ENCODE measurements at places on chromosomes 2 and 18.

- DNase-seq, result no peak
Measured at GRCh38 chr18:13308369-13308768, 89.8 kb downstream of the LDLRAD4 start.

DNA sequence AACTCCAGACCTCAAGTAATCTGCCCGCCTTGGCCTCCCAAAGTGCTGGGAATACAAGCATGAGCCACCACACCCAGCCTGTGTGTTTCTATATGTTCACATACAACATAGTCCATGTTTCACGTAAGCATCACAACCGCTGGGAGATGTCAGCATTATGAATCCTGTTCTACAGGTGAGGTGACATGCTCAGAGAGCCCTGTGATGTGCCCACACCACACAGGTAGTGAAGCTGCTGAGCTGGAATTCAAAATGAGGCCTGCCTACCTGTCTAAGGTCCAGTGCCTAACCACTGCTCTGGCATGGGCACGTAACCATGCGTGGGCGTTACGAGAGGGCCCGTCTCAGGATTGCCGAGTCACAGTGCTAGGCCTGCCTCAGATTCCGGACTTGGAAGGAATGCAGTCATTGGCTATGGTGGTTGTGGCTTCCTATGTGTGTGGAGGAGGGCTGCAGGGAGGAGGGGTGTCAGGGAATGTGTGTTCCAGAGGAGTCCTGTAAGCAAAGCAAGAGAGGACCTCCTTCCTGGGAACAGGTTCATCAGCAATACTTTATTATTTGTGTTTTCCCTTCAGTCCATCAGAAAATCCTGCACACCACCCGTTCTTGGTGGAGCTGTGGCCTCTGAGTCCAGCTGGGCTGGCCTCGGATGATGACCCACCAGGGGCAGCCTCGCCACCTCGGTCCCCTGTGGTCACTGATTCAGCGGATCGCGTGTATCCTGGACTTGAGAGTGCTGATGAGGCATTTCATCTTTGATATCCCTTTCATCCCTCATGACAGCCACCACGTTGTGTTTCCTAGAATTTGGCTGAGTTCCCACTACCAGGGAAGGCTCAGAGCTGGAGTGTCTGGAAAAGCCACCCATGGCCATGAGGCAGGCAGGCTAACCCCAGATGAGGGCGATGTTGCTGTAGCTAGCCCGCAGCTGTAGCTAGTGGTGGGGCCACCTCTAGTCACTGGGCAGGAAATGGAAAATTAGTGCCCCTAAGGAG, 31.1 kb downstream of the HK2 start:
- DNase-seq, result no peak

DNA sequence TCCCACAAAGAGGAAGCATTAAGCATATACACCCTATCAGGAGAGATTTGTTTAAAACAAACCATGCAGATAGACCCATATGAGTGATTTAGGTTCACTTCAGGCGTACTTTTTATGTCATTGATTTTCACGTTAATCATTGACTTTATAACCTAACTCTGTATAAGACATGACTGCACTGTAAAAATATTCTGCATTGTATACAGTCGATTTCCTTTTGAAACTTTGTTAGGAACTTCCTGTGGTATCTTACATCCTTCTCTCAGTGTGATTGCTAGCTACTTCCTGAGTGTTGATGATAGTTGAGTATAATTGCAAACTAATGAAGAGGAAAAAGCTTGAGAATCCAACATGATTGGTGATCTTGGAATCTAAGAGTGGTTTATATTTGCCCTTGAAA, 69.4 kb downstream of the XIRP2 start:
- DNase-seq, result no peak

- DNase-seq, result no peak
Measured at GRCh38 chr2:42905341-42906110, 113.1 kb upstream of the HAAO start.

GRCh38 chr2:212381428-212382102, 157.0 kb downstream of the ERBB4 start:
- no peak for DNase-seq

DNA sequence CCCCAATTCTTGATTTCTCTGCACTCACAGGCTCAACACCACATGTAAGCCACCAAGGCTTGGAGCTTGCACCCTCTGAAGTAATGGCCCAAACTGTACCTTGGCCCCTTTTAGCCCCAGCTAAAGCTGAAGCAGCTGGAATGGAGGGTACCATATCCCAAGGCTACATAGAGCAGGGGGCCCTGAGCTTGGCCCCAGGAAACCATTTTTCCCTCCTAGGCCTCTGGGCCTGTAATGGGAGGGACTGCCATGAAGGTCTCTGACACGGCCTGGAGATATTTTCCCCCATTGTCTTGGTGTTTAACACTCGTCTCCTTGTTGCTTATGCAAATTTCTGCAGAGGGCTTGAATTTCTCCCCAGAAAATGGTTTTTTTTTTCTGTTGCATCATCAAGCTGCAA, 69.7 kb downstream of the SKA1 start:
- DNase-seq, result no peak

GRCh38 chr2:132670496-132671150, 618 bp upstream of the LYPD1 start:
- no peak for DNase-seq

- no peak for DNase-seq
Measured at GRCh38 chr2:130186391-130186790, 4.3 kb downstream of the MZT2B start.

DNA sequence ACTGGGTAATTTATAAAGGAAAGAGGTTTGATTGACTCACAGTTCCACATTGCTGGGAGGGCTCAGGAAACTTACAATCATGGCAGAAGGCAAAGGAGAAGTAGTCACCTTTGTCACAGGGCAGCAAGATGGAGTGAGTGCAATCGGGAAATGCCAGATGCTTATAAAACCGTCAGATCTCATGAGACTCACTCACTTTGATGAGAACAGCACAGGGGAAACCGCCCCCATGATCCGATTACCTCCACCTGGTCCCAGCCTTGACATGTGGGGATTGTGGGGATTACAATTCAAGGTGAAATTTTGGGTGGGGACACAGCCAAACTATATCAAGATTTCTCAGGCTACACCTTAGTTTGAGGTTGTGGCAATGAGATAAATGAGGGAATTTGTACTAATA, 54.9 kb downstream of the AKAIN1 start:
- DNase-seq, result peak; percentile 7

GRCh38 chr18:13603304-13604019, 122.9 kb downstream of the FAM210A start:
- no peak for DNase-seq

- DNase-seq, result no peak
Measured at GRCh38 chr2:50004667-50005066, 850.4 kb upstream of the FSHR start.

GRCh38 chr18:8005870-8006569, 438.9 kb downstream of the PTPRM start:
- DNase-seq, result no peak

DNA sequence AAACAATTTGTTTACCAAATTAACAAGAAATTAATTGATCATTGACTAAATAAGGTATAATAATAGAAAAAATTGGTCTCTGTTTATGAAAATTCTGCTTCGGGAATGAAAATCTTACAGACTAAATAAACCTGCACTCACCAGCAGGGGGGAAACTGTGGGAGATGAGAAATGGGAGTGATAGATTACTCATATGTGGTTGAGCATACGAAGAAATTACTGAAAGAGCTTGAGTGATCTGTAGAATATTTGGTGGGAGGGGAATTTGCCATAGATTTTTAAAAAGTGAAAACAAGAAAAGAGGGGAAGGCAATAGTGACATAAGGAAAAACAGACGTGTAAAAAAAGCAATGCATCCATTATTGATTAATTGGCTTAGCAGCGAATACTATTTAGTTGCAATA, 2.2 kb downstream of the HMSD start:
- no peak for DNase-seq

DNA sequence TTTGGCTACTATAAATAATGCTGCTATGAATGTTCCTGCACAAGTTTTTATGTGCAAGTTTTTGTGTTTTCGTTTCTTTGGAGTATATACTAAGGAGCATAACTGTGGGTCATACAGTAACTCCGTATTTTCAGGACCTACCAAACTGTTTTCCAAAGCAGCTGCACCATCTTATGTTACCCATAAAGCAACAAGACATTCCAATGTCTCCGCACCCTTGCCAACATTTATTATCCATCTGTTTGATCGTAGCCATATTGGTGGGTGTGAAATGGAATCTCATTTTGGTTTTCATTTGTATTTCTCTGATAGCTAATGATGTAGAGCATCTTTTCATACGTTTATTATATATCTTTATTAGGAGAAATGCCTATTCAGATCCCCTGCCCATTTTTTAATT, 13.8 kb downstream of the TMEM131 start:
- no peak for DNase-seq

DNA sequence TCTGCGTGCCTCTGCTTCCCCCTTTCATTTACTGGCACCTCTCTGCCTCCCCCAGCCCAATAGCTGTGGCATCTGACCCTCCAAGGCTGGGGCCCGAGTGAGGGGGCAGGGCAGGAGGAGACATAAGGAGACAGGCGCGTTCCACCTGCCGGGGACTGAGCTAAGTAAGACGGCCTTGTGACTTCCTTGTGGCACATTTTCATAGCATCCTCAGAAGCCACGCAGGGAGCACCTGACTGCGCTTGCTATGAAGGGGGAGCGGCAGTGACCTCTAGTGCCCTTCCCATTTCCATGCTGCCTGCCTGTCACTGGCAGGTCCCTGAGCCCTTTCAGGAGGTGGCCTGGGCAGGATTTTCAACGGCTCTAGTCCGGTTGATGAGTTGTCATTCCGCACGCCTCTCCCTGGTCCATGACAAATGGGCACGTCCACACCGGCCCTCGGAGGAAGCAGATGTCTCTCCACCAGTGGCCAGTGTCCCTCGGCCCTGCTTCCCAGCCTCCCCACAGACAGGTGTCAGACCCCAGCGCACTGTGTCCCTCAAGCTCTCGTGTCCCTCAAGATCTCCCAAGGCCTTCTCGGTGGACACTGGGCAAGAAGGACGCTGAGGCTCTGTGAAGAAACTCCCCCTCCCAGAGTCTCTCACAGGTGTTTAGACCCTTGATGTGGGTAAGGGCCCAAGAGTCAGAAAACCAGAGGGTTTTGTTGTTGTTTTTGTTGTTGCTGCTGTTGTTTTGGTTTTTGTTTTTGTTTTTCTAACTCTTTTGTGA, 42.7 kb downstream of the CYP26B1 start:
- DNase-seq, result no peak

DNA sequence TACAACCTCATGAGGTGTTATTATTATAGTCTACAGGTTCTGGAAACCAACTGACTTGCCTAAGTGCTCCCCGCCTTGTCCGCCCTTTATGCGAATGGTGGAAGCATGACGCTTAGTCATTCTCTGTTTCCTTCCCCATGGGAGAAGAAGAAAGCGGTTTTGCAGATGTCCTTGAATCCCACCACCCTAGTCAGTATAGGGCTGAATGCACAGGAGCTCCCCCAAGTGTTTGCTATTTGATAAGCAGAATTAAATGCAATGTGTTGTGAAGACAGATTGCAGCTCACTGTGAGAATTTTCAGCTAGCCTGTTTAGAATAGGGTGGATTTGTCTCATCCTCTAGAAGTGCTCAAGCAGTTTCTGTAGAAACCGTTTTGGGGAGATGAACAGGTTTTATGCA, 652.0 kb downstream of the DCC start:
- peak; percentile 39 for DNase-seq

- DNase-seq, result no peak
Measured at GRCh38 chr2:152387041-152387440, 52.1 kb downstream of the FMNL2 start.

- no peak for DNase-seq
Measured at GRCh38 chr2:62200291-62200841, 4.5 kb downstream of the B3GNT2 start.

DNA sequence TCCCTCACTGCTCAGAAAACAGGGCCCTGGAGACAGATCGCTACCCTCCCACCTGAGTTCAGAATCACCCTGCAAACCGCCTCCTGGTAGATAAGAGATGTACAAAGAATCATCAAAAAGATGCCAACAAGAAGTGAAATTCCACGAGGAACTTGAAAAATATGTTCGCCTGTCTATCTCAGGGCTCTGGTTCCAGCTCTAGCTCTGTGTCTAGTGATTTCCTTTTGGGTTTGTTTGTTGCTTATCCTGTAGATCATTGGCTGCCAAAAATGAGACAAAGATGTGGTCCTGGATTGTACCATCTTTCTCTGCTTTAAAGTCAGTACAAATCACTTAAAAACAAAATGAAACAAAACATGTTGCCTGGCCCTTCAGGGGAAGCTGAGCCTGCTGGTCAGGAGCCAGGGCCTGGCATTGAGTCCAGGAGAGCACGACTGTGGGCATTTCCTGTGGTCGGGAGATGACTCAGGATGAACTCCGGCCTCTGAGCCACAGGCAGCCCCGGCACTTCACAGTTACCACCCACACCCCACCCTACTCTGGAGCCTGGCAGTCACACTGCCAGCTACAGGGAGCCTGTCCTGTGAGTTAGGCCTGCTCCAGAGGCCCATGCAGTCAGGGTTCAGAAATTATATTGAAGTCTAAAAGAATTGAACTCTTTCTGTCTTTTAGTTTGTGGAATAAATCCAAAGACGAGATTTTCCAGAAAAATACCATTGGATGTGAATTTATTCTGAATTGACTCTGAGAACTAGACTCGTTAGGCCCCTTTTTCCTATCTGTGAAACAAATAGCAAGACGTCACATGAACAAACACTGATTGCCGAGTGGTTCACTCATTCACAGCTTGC, 8.0 kb upstream of the ITGB6 start:
- DNase-seq, result no peak

- DNase-seq, result no peak
Measured at GRCh38 chr2:126843081-126843480, 55.6 kb upstream of the TEX51 start.
